ENCODE measurements at places on chromosomes 5 and 9. TPM values are rescaled to one million over a fixed set of nuclear protein-coding genes. Genes with fewer than 3 reads are reported as not detected.

GRCh38 chr5:67380431-67380830 is 183.8 kb upstream of the CD180 start:
- no peak for DNase-seq

DNA sequence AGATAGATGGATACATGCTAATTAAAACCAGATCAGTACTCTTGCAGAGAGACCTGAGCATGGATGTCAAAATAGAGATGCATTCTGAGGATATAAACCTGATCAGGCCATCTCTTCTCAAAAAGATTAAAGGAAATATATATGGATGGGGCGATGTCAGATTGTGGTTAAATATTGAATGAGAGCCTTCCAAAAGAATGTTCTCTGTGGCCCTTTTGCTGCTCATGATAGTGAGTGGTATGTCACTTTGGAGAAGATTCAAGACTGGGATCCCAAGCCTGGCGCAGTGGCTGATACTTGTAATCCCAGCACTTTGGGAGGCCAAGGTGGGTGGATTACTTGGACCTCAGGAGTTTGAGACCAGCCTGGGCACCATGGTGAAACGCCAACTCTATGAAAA is 20.5 kb downstream of the ZNF131 start:
- no peak for DNase-seq

The ADGRD2 gene
- polyA plus RNA-seq = not detected

DNA sequence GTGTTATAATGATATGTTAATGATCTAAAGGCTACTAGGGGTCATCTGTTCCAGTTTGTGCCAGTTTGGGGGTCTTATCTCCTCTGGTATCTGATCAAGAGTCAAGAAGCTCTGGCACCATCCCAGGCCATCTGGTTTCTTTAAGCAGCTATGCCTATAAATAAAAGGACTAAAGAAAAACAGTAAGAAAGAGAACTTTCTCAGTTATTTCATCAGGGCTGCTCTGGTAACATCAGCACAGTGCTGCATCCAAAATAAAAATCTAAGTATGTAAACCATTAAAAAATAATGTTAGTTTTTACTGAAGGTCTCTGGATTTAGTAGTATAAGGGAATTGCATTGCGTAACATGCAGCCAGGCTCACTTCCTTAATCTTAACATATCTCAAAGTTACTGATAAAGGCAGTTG is 185.0 kb downstream of the NR2F1-AS1 start:
- DNase-seq = no peak

DNA sequence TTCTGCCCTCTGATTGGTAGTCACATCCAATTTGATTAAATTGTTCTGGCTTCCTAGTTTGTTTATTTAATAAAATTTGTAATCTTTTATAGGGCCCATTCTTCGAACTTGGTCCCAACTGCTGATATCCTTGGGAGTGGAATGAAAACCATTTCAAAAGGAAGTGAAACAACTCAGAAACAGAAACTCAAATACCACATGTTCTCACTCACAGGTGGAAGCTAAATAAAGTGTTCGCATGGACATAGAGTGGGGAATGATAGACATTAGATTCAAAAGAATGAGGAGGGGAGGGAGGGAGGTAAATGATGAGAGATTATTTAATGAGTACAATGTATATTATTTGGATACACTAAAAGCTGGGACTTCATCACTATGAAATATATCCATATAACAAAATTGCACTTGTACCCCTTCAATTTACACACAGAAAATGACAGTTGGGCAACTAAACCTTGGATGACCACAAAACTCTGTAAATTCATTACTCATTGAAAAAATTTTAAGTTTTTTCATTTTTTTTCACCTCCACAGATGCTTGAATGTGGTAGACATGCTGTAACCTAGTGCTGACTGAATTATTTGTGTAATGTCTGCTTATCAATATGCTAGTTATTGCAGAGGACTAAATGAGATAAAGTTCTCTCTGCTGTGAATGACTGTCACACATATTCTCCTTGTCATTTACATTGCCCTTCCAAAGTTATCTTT is 16.0 kb downstream of the ATP10B start:
- no peak for DNase-seq

GRCh38 chr5:152511531-152512132 is 106.6 kb upstream of the NMUR2 start:
- DNase-seq = no peak

DNA sequence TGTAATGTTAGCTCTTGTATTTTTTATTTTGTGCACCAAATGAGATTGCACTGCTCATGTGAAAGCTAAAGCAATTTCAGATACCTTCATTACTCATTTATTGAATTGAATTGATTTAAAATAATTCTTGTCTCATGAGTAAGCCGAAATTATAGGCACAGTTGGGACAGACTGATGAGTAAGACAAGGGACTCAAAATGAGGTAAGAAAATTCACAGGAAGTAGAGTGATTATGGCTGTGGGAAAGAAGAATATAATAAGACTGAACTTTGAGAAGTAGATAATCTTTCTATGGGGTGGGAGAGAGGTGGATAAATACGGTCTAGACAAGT is 51.1 kb downstream of the NUDT12 start:
- no peak for DNase-seq

DNA sequence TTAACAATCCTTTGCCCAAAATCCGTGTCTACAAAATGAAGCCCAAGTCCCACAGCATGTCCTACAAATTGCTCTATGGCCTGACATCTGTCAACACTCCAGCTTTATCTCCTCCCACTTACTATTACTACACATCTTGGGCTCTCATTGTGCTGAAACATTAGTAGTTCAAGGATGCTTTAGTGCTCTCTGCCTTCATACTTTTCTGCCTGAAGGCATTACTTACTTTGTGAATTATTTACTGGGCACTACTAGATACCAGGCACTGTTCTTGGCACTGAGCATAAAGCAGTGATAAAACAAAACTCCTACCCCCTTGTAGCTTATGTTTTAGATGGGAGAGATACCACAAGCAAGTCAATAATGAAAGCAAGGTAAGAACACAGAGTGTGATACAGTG is 113.4 kb downstream of the TTLL11 start:
- DNase-seq = no peak

DNA sequence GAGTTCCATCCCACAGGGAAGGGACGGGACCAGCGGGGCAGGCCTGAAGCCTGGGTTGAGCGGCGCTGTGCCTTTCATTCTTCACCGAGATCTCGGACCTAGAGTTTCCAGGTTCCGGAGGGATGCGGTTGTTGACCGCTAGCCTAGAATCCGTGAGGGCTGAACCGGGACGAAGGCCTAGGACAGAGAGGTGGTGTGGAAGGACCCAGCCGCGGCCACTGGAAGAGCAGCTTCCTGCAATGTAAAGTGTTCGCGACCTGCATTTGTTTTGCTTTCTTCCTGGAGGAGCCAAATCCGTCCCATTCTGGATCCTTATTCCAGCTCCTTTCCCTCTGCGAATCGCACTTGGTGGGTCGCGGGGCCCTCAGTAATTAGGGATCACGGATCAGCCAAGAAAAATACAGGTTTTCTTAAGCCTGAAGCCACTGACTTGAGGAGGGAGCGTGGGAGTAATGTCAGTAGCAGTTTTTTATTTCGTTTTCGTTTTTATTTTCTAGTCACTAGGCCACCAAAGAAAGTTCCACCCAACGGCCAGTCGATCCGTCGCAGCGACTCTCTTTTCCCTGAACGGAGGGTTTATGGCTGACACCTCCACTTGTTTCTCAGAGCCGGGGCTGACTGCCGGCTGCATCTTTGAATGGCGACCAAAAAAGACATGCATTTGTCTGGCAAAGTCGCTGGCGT is 48.6 kb downstream of the ANXA2R start:
- no peak for DNase-seq

GRCh38 chr9:95230046-95230445 is 87.5 kb downstream of the FANCC start:
- peak; percentile 13 for DNase-seq

- DNase-seq = peak; percentile 9
These were observed 9.6 kb downstream of the SEC61B start for GRCh38 chr9:99231711-99232110.

The OSTF1 gene
- 16.8 TPM for polyA plus RNA-seq

The ALDH1B1 gene
- 45.1 TPM for polyA plus RNA-seq

DNA sequence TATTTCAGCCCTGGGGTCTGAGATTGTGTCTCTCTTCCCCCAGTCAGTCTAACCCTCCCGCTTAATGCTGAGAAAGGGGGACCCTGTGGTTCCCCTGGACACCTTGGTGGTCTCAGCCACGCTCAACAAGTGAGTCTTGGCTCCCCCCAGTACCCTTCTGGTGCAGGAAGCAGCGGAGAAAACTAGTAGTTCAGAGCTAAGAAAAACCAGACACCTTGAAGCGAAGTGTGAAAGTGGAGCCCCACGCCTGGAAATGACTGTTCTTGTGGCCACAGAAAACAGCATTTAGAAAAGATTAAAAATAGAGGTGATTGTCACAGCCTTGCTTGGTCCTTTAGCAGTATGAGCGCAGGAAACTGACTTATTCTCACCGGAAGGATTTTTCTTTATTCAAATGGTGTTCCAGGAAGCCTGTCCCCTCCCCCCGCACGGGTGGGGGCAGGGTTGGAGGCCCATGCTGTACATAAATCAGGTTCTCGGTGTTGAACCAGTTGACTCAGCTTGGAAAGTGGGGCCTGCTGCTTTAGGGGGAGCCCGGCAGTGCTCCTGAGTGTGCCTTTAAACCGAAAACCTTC is 8.1 kb downstream of the ARPC5L start:
- peak; percentile 49 for DNase-seq

DNA sequence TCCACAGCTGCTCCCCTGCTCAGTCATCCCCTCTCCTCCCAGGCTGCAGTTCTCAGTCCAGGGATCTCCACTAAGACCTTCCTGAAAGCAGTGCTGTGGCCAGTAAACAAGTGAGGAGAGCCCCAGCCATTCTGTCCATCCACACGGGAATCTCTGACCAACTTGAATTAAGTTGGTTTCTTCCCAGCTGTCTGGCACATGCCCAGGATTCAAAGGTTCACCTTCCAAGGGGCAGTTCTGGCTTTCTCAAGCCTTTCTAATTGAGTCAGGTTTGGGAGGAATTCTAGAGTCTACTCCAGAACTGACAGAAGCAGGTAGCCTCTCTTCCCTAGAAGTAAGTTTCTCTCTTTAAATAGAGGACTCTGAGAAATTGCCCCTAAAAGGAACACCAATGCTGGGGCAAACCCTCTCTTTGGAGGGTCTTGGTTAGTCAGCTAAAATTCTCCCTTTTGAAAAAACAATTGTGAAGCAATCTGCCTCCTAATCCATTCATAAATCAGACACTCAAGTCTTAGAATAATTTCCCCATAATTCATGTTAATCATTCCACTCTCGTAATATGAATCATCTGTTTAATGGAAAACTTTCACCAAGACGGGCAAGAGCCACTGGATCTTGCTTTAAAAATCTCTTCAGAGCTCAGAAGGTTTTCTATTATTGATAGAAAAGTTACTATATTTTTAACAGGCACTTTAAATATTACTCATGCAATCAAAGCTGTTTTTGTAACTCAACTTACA is 133.8 kb downstream of the SPOCK1 start:
- DNase-seq = no peak

GRCh38 chr5:116892993-116893392 is 318.4 kb upstream of the SEMA6A start:
- DNase-seq = no peak

The PLAC8L1 gene
- polyA plus RNA-seq = 0.29 TPM

- DNase-seq = no peak
These were observed 267.5 kb upstream of the GRIA1 start for GRCh38 chr5:153222936-153223335.

DNA sequence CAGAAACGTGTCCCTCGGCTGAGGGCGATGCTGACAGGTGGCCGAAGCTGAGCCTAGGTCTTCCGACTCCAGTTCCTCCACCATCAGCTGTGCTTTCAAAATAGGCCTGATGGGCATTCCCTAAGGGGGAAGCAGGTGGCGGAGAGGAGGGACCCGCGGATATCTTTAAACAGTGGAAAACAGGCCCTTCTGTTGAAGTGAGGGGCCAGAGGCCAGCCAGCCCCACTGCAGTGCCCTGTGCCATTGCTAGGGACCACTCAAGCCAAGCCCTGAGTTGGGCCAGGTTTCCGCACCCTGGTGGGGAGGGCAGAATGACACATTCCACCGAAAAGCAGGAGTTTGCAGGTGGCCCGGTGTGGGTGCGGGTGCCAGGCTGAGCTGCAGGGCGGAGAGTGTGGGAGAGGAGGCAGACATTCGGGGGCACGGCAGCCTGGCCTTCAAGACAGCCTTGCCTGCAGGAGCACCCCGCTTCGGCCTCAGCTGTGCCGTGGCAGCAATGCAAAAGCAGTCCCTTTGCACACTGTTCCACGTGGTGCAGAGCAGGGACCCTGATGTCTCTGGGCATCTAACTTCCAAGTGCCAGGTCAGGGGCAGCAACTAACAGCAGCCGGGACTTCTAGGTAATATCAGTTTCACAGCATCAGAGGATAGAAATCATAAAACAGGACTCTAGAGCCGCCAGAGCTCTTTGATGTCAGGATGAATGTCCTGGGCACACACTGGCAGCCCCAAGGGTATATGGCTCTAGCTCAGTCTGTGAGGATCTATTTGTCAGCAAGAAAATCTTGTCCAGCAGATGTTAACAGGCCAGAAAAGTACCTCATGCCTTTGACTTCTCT is 17.2 kb downstream of the HNRNPH1 start:
- no peak for DNase-seq

GRCh38 chr9:82546136-82546535 is 516.8 kb downstream of the RASEF start:
- no peak for DNase-seq

The SLC36A3 gene
- polyA plus RNA-seq = not detected

DNA sequence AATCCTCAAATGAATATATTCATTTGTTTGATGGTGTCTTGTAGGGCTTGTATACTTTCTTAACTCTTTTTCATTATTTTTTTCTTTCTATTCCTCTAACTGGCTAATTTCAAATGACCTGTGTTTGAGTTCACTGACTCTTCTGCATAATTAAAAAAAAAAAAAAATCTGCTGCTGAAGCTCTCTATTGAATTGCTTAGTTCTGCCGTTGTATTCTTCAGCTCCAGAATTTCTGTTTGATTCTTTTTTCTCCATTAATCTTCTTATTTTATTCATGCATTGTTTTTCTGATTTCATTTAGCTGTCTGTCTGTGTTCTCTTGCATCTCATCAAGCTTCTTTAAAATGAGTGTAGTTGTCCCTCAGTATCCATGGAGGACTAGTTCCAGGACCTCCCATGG is 244.6 kb downstream of the ROR2 start:
- DNase-seq = no peak

Data from HepG2 (cell line).